ENCODE measurements at places on chromosomes 12 and 14.

- no peak overlapping the region for H3K4me3 ChIP-seq
- H3K27ac ChIP-seq, result no peak overlapping the region
- no peak for DNase-seq
- peaks cover 21% of the 10 kb centered on the region for H3K36me3 ChIP-seq
- H3K4me1 ChIP-seq, result peaks cover 53% of the 10 kb centered on the region
Observed at GRCh38 chr12:43762596-43762995, 3.8 kb downstream of the IRAK4 start.

GRCh38 chr14:104117341-104118005, 20.9 kb upstream of the KIF26A start:
- peaks cover 33% of the 10 kb centered on the region for H3K27me3 ChIP-seq

DNA sequence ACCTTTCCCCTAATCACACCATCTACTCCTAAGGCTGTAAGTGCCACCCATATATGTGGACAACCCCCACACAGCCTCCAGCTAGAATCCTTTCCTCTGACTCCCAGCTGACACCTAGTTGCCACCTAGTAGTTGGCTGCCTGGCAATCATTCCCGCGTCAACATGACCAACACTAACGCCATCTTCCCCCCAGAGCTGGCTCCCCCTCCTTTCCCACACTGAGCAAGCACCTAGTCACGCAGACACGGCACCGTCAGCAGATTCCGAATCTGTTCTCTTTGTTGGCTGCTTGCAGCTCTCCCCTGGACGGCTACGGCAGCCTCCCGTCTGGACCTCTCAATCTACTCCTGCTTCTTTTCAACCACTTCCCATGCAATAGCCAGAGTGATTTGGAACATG, 27.7 kb downstream of the UBR7 start:
- H3K4me1 ChIP-seq, result peaks cover 10% of the 10 kb centered on the region
- no peak for DNase-seq
- no peaks in the 10 kb centered on the region for H3K27me3 ChIP-seq
- no peak overlapping the region for H3K27ac ChIP-seq

DNA sequence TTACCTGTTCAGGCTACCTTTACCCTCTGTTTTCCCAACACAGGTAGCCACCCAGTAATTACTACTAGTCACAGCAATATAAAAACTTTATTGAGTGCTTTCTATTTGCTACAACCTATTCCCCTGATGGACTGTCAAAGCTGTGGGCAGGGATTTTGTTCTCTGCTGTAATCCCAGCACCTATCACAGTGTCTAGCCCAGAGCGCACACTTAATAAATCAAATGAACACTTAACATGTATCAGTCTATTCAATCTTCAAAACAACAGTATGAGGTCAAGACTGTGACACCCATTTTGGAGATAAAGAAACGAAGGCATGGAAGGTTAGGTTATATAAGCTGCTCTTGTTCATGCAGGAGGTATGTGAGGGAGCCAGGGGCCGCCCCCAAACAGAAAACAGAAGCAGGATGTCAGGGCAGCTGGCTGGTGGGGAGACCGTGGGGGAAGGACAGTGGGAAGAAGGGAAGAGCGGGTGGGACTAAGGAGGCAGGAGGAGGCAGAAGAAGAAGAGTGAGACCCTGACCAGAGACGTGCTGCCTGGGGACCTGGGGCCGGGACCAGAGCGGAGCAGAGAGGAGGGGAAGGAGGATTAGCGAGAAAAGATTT, 1.7 kb downstream of the TNFRSF1A start:
- H3K27me3 ChIP-seq, result peaks cover 38% of the 10 kb centered on the region
- DNase-seq, result no peak
- H3K4me1 ChIP-seq, result peaks cover 10% of the 10 kb centered on the region
- H3K27ac ChIP-seq, result no peak overlapping the region

DNA sequence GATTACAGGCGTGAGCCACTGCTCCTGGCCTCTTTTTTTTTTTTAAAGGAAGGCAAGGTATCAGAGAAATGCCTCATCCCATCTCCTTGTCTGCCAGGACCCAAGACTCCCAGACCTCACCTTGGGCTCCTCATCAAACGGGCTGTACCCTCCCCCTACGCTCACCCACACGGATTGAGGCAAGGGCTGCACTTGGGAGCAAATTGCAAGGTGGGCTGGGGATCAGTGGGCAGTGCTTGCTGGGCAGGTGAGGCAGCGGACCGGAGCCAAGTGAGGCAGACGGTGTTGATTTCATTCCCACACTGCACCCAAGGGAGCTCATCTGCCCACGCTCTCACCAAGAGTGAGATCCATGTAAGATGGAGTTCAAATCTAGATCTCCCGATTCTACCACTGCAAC, 41.0 kb upstream of the DICER1 start:
- no peak overlapping the region for H3K4me3 ChIP-seq
- DNase-seq, result no peak
- H3K4me1 ChIP-seq, result peaks cover 4% of the 10 kb centered on the region
- H3K36me3 ChIP-seq, result peaks cover 40% of the 10 kb centered on the region
- H3K27ac ChIP-seq, result no peak overlapping the region
- H3K27me3 ChIP-seq, result no peaks in the 10 kb centered on the region

- H3K4me1 ChIP-seq, result no peaks in the 10 kb centered on the region
- H3K36me3 ChIP-seq, result no peaks in the 10 kb centered on the region
- H3K4me3 ChIP-seq, result no peak overlapping the region
- H3K27ac ChIP-seq, result no peak overlapping the region
- no peak for DNase-seq
- H3K27me3 ChIP-seq, result no peaks in the 10 kb centered on the region
Observed at GRCh38 chr12:97127061-97127460, 220.0 kb downstream of the NEDD1 start.

DNA sequence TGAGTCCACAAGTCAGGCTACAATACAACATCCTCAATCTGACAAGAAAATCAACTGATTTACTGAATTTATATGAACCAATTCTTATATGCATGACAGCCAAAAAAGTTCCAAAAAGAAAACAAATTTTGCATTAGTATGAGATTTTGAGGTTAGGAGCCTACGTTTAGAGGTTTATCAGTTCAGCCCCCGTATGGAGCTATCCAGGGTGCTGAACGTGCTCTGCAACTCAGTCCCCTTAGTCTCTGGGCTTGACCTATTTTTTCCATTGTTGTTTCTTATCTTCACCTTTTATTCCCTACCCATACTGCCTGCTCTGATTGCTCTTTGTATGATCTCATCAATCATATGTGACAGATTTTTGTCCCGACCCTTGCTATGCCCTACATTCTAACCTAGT, 693.0 kb downstream of the NRXN3 start:
- H3K27ac ChIP-seq, result no peak overlapping the region
- DNase-seq, result no peak
- H3K4me3 ChIP-seq, result no peak overlapping the region
- no peaks in the 10 kb centered on the region for H3K27me3 ChIP-seq
- H3K4me1 ChIP-seq, result no peaks in the 10 kb centered on the region

- H3K27ac ChIP-seq, result no peak overlapping the region
- DNase-seq, result no peak
- no peaks in the 10 kb centered on the region for H3K27me3 ChIP-seq
- H3K4me3 ChIP-seq, result no peak overlapping the region
- H3K4me1 ChIP-seq, result peaks cover 50% of the 10 kb centered on the region
- H3K36me3 ChIP-seq, result peaks cover 11% of the 10 kb centered on the region
Observed at GRCh38 chr12:24820872-24821271, 128.0 kb downstream of the BCAT1 start.

GRCh38 chr12:83763425-83763824, 1076.7 kb downstream of the TMTC2 start:
- no peaks in the 10 kb centered on the region for H3K27me3 ChIP-seq
- H3K4me1 ChIP-seq, result no peaks in the 10 kb centered on the region
- no peak overlapping the region for H3K4me3 ChIP-seq
- no peaks in the 10 kb centered on the region for H3K36me3 ChIP-seq

DNA sequence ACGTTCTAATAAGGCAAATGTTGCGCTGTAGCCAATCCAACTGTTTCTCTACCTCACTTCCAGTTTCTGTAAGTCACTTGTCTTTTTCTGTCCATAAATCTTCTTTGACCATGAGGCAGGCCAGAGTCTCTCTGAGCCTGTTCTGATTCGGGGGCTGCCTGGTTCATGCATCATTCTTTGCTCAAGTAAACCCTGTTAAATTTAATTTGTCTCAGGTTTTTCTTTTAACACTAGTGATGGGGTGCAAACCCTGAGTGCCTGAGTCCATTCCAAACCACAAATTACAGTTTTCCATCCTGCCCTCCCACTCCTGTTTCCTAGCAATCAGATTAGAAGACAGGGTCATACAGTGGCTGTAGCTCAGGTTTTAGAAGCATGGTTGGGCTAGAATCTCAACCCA, 41.9 kb downstream of the VWF start:
- H3K4me1 ChIP-seq, result no peaks in the 10 kb centered on the region
- H3K27me3 ChIP-seq, result peaks cover 6% of the 10 kb centered on the region
- no peaks in the 10 kb centered on the region for H3K36me3 ChIP-seq
- H3K4me3 ChIP-seq, result no peak overlapping the region

GRCh38 chr14:68569970-68570409, 222.9 kb downstream of the ZFP36L1 start:
- H3K27me3 ChIP-seq, result no peaks in the 10 kb centered on the region
- no peak overlapping the region for H3K27ac ChIP-seq
- no peak overlapping the region for H3K4me3 ChIP-seq
- H3K36me3 ChIP-seq, result no peaks in the 10 kb centered on the region
- peaks cover 5% of the 10 kb centered on the region for H3K4me1 ChIP-seq
- no peak for DNase-seq

GRCh38 chr14:74510223-74510931, 16.8 kb downstream of the ISCA2 start:
- H3K4me1 ChIP-seq, result peaks cover 21% of the 10 kb centered on the region
- H3K4me3 ChIP-seq, result no peak overlapping the region
- no peak for DNase-seq
- H3K27ac ChIP-seq, result no peak overlapping the region
- peaks cover 21% of the 10 kb centered on the region for H3K27me3 ChIP-seq

DNA sequence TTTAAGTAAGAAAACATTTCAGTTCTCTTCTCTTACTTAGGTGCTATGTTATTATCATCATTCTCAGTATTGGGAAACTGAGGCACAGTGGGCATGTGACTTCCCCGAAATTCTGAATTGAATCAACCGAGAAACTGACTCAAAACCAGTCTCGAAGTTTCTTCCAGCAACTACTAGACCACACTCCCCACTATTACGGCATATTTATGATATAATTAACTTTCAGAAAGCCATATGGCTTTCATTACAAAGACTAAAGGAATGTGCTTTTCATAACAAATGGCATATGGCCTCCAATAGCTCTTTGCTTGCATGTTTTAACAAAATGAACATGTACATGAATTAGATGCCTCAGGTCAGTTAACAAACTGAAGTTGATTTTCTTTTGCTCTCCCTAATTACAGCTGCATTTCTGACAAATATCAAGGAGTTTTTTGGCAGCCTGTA, 182.9 kb upstream of the SLC38A2 start:
- no peaks in the 10 kb centered on the region for H3K27me3 ChIP-seq
- H3K4me3 ChIP-seq, result no peak overlapping the region
- no peaks in the 10 kb centered on the region for H3K4me1 ChIP-seq
- H3K27ac ChIP-seq, result no peak overlapping the region

DNA sequence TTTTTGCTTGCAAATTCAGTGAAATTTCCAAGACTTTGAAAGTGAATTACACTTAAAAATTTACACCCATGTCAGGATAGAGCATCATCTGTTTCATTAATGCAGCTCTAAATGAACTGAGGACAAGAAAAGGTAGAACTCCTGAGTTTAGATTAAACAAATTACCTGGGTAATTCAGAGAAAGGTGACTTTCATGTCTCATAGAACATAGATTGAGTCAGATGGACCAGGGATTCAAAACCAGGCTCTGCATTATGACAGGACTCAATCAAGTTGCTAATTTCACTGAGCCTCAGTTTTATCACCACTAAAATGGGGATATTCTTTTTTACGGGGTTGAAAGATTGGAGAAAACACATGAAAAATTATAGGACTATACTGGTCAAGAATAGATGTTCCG, 4.5 kb downstream of the ARHGDIB start:
- H3K27ac ChIP-seq, result peak overlapping the region; percentile 98
- peaks cover 88% of the 10 kb centered on the region for H3K4me1 ChIP-seq
- peak overlapping the region; percentile 58 for H3K4me3 ChIP-seq
- no peaks in the 10 kb centered on the region for H3K27me3 ChIP-seq
- no peak for DNase-seq

GRCh38 chr12:49126852-49127763, 4.1 kb downstream of the TUBA1B start:
- H3K4me3 ChIP-seq, result no peak overlapping the region
- no peak for DNase-seq
- peaks cover 43% of the 10 kb centered on the region for H3K36me3 ChIP-seq
- no peaks in the 10 kb centered on the region for H3K27me3 ChIP-seq
- peaks cover 35% of the 10 kb centered on the region for H3K4me1 ChIP-seq

DNA sequence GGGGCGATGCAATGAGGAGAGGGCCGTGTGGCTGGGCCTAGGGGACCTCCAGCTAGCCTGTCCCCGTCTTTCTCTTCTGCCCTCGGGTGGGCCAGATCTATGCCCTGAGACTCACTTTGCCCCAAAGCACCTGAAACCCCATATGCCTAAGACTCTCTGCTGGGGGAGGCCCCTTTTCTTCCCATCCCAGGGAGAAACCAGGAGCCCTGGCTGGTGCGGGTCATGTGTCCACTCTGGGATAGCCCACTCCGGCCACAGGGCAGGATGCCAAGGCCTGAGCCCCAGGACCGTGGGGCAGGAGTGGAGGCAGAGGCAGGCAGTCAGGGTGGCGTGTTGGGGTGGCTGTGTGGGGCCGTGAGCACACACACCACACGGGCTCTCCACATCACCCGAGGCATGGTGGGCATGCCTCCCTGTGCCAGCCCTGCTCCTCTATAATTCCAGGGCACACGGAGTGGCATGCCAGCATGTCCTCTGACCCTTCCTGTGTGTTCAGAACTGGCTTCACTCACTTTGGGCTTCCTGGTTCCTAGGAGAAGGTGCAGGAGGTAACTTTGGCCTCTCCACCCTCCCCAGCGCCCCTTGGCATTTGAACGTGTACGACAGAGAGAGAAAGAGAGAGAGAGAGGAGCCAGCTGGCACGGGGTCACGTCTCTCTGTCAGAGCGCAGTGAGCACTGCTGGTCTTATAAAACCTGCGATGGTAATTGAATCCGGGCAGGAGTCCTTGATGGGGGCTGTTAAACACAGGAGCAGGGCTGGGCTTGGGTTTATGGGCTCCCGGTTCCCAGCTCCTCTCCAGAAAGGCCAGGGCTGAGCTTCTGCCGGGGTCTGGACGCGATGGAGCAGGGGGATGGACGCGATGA, 144.2 kb downstream of the KIF26A start:
- no peak overlapping the region for H3K4me3 ChIP-seq
- no peaks in the 10 kb centered on the region for H3K36me3 ChIP-seq
- H3K27me3 ChIP-seq, result peaks cover 4% of the 10 kb centered on the region

DNA sequence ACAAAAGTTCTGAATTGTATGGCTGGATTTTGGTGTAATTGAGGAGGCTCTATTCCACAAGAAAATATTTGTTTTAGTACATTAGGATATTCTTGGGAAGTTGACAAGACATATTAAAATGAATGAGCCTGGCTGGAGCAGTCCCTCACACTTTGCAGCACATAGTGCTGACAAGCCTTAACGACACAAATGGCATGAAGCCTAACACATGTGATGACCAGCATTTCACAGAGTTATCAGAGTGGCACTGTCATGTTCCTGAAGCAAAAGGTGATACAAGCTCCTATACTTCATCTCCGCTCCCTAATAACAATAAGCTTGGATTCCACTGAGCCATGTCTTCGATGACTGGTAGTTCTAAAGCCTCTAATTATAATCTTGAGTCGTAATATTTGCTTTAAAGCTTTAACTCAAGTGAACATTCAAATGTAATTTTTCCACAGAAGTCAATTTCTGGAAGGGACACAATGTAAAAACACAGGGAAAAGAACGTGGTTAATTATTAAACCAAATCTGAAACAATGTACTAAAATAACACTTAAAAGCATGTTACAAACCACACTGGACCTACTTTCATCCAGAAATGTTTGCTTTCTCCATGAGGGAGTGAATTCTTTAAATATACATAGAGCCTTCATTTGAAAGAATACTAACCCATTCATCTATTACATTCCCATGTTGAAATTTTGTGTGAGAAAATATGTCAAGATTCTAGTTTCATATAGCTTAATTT, 49.6 kb downstream of the GRIP1 start:
- no peak overlapping the region for H3K4me3 ChIP-seq
- DNase-seq, result no peak
- no peaks in the 10 kb centered on the region for H3K36me3 ChIP-seq
- no peak overlapping the region for H3K27ac ChIP-seq
